ENCODE measurements at places on chromosomes 5 and 9. TPM values are rescaled to one million over a fixed set of nuclear protein-coding genes. Genes with fewer than 3 reads are reported as not detected.

The NDST1 gene
- 39.3 TPM for total RNA-seq

The SLC9A3 gene
- total RNA-seq: 1.8 TPM

The VLDLR gene
- total RNA-seq: 41.3 TPM

The PCDHGA9 gene
- 4.1 TPM for total RNA-seq

The PLCXD3 gene
- 13.0 TPM for total RNA-seq

The TUSC1 gene
- total RNA-seq: 10.5 TPM

The OGN gene
- 140 TPM for total RNA-seq

The KCNV2 gene
- not detected for total RNA-seq

The STK32A gene
- total RNA-seq: 2.3 TPM

The MCIDAS gene
- total RNA-seq: not detected

The LCN15 gene
- not detected for total RNA-seq

The CDKN2B-AS1 gene
- total RNA-seq: 6.4 TPM

The ZNF366 gene
- not detected for total RNA-seq

The ZBTB34 gene
- total RNA-seq: 7.3 TPM

The IL3 gene
- total RNA-seq: not detected

The SLCO6A1 gene
- not detected for total RNA-seq

The NUP214 gene
- 20.2 TPM for total RNA-seq

The CAVIN4 gene
- total RNA-seq: 1.4 TPM

The ADAMTS16 gene
- not detected for total RNA-seq

The PCDHB2 gene
- total RNA-seq: 0.82 TPM

The MCTP1 gene
- total RNA-seq: 1.5 TPM

The ADRB2 gene
- 0.16 TPM for total RNA-seq

The ARHGEF39 gene
- 3.9 TPM for total RNA-seq

The C5orf15 gene
- total RNA-seq: 31.1 TPM
